Stimulated activated CD8-positive, alpha-beta memory T cell treated with anti-CD3 and anti-CD28 coated beads, Interleukin-2, amount 100 ng/mL, for 1 hour (primary cell): ENCODE measurements at places on chromosomes 11 and 22.

GRCh38 chr22:41003066-41003465, 51.9 kb downstream of the RBX1 start:
- no peak for DNase-seq

- no peak for DNase-seq
These were observed 53.8 kb upstream of the DRD2 start for GRCh38 chr11:113528982-113529381.

- no peak for DNase-seq
These were observed 635 bp upstream of the GRK3 start for GRCh38 chr22:25563761-25564319.

- DNase-seq, result no peak
These were observed 243.0 kb downstream of the CTTN start for GRCh38 chr11:70641369-70641768.

GRCh38 chr22:42719656-42720262, 911 bp downstream of the A4GALT start:
- no peak for DNase-seq

DNA sequence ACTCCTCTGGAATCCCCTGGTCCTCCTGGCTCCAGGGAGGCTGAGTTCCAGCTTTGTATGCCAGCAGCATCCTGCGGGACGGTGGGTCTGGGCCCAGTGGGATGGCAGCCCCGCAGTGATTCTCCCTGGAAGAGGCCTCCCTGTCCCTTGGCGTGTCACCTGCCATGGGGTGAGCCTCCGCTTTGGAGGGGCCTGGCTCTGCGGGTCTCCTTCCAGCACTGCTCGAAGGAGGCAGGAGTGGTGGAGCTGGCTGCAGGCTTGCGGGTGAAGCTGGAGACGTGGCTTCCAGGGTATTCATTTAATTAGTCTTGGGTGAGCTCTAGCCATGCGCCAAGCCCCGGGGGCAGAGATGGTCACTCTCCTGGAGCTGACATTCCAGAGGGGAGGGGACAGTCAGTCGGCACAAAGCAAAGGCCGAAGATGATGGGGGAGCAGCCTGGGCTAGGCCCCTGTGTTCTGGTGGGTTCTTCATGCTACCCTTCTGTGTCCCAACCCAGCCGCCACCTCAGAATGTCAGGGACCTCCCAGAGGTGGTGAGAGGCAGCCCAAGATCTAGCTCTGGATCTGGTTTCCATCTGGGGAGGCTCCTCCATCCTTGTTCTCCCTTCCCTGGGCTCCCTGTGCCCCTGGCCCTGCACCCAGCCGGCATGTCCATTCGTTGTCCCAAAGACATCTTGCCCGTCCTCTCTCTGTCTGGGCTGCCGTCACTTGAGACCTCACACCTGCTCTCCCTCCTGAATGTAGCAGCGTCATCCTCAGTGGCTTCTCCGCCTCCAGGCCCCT, 1332.5 kb downstream of the BRD1 start:
- DNase-seq, result no peak

DNA sequence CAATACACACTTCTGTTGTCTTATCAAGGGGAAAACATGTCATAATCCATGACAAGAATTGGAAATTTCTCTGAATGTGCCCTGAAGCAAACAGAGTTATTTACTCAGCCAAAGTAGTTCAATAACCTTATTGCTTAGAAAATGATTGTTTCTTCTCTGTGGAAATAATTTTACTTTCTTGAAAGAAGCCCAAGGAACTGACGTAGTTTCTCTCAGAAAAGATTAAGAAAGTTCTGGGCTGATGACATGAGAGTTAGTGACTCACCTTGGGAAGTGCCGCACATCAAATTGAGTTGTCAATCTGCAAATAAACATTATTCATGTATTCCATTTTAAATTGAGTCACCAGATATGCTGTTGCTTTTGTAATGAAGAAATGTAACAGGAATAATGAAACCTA, 418.6 kb upstream of the LRRC4C start:
- no peak for DNase-seq

DNA sequence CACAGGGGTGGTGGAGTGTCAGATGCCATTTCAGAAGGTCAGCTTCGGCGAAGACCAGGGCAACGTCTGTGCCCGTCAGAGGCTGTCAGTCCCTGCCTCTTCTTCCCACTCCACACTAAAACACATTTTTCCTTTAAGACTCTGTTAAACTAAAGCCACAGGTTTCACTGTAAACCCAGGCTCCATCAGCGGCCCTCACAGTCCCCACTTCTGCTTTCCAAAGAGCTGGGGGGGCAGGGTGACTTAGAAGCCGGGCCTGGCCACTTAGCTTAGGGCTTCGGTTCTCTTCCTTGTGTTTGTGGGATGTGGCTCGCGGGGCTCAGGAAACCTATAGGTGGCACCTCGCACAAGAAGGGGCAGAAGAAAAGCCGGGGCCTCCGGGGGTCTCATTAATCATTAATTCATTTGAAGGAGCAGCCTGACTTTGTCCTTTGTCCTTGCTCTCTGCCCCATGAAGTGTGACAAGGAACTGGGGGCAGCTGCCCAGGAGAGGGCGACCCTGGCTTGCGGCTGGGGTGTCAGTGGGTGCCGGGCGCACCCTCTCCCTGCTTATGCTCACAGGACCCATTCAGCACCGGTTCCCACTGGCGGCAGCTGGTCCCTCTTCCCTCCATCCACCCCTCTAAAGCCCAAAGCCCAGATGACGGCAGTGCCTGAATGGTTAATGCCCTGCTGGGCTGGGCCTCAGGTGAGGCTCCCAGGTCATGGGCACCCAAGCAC, 4.1 kb downstream of the SLC25A45 start:
- DNase-seq, result no peak

- no peak for DNase-seq
These were observed 546.8 kb downstream of the ETS1 start for GRCh38 chr11:128040603-128041002.

- DNase-seq, result no peak
These were observed 16.7 kb downstream of the SHANK2 start for GRCh38 chr11:71235719-71236118.
